ENCODE measurements at places on chromosomes 12 and 14. TPM values are rescaled to one million over a fixed set of nuclear protein-coding genes. Genes with fewer than 3 reads are reported as not detected.

- peak; percentile 46 for DNase-seq
Measured at GRCh38 chr12:121050725-121051124, 11.7 kb upstream of the OASL start.

- DNase-seq, result no peak
Measured at GRCh38 chr14:98594156-98594555, 677.8 kb downstream of the BCL11B start.

DNA sequence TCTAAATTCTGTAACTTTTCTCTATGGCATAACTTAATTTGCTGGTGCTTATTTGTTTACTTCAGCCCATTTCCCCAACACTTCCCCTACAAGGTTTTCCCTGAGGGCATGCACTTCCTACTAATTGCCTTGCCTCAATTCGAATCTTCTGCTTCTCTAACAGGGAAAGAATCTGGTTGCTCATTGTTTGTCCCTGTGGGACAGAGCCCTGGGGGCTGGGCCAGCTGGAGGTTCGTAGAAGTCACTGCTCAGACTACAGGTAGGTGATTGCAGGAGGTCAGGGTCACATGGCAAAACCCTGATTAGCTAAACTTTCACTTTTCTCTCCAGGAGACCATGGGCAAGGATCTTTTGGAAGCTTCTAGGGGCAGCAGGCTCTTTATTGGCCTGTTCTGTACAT is 72.0 kb downstream of the ZFC3H1 start:
- DNase-seq, result peak; percentile 85

DNA sequence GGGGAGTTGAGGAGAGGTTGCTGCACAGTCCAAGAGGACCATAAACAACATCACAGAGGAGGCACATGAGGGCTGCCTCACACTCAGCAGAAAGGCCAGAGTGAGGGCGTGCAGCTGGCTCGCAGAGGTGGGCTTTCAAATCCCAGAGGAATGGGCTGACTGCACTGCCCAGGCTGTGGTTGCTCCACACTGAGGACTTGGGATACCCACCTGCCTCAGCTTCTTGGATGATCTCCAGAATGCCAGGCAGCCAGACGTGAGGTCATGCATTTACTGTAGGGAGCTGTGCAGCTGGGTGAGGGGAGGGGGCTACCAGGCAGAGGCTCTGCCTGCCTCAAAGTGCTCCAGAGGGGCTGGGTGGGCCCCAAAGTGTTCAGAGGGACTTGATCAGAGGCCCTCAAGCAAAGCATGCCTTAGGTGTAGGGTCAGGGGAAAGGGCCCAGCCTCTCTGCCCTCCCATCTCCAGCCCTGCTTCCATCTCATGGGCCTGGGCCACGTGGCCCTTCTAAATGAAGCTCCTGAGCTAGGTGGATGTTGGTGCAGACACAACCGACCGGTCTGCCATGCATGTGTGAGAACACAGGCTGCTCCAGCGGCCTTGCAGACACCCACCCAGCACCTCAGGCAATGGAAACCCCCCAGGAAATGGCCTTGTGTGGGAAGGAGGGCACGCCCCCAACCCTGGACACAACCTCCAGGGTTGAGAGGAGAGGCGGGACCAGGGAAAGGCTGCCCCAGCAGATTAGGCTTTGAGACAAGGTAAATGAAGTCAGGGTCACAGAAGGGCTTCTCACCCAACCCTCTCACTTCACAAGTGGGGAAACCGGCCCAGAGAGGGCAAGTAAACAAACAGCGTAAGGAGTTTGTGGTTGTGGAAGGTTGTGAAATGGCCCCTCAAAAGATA is 90.8 kb downstream of the NTF3 start:
- DNase-seq, result peak; percentile 38

- no peak for DNase-seq
Measured at GRCh38 chr14:68616221-68616902, 176.5 kb downstream of the ZFP36L1 start.

- DNase-seq, result no peak
Measured at GRCh38 chr12:1199700-1200099, 208.7 kb downstream of the ERC1 start.

GRCh38 chr12:29241821-29242591 is 92.9 kb downstream of the FAR2 start:
- peak; percentile 81 for DNase-seq

DNA sequence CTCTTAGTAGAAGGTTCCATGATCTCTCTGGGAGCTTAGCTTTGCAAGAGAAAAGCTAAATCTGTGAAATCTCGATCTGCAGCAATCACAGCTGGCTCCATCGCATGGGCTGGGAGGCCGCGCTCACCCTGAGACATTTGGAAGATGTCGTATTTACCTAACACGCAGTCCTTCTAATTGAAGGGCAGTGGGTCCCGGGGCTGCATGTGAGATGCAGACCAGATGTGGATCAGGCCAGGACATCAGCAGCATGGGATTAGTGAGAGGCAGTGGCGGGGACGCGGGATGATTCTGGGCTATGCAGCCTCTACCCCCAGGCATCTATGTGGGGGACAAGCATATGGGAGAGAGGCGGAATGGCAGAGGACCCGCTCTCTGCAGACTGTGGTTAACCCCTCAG is 312.4 kb upstream of the RTL1 start:
- DNase-seq, result no peak

DNA sequence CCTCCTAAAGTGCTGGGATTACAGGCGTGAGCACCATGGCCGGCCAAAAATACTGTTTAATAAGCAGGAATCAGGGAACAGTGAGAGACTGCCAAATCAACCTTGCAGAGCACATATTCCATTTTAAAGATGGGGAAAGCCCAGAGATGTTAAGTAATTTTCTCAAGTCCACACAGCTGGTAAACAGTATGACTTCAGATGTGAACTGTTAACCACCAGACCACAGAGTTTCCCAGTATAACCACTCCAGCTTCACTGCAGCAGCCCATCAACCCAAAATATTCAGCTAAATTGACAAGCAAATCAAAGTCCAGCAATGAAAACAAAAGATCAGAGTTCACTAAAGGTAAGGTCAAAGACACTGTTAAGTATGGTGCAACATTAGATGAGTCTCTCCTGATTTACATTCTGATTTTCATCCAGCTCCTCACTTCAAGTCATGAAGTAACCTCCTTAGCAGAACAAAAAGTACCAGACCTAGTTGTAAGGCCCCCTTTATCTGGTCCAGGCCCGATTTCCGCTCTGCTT is 82.1 kb downstream of the TRAFD1 start:
- DNase-seq, result no peak

DNA sequence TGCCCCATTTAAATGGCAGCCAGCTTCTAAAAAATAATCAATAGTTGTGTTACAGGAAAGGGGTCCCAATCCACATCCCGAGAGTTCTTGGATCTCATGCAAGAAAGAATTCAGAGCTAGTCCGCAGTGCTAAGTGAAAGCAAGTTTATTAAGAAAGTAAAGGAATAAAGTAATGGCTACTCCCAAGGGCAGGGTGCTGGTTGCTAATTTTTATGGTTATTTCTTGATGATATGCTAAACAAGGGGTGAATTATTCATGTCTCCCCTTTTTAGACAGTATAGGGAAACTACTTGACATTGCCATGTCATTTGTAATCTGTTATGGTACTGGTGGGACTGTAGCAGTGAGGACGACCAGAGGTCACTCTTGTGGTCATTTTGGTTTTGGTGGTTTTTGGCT is 591.3 kb downstream of the LRFN5 start:
- DNase-seq, result no peak

- DNase-seq, result no peak
Measured at GRCh38 chr12:80814453-80814852, 97.7 kb downstream of the MYF5 start.

The BBS10 gene
- 10.1 TPM for total RNA-seq

DNA sequence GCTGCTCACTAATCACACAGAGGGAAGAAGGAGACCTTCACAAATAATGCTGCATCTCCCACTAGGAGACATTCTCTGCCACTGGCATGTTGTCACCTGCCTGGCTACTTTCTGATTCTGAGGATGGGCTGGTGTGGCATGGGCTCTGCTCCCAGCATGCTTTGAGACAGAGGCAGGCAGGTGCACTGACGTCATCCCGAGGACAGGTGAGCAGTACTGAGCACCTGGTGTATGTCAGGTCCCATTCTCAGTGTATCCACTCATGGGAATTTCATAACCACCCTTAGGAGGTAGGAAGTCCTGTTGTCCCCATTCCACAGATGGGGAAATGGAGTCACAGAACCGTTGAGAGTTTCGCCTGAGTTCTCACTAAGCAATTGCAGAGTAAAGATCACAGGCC is 597.9 kb downstream of the VRK1 start:
- DNase-seq, result no peak

The SIX1 gene
- 0.41 TPM for total RNA-seq

The CLEC9A gene
- total RNA-seq, result not detected

- DNase-seq, result peak; percentile 80
Measured at GRCh38 chr12:77754086-77754485, 76.6 kb upstream of the NAV3 start.

The IL31 gene
- not detected for total RNA-seq

The KLRK1 gene
- not detected for total RNA-seq

The SYNDIG1L gene
- total RNA-seq, result 2.7 TPM

DNA sequence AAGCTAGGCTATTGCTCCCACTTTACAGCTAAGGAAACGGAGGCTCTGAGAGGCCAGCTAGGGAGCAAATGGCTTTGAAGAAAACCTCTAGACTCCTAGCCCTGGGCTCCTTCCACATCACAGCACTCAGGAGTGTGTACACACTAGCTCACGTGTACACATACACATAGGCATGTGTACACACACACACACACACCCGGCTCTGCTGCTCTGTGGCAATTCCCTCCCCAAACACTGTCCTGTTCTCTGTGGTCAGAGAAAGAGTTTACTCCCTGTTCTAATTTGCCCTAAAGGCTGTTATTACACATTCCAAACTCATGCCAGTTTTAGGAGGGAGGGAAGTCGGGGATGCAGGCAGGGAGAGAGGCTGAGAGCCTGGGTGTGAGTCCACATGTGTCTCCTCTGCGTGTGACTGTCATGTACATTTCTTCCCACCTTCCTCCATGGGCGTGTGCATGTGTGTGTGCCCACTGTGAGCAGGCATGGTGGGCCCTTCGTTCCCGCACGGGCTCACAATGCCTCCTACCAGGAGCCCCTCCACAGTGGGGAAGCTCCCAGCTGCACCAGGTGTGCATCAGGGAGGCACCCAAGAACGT is 14.2 kb downstream of the TRPV4 start:
- no peak for DNase-seq

DNA sequence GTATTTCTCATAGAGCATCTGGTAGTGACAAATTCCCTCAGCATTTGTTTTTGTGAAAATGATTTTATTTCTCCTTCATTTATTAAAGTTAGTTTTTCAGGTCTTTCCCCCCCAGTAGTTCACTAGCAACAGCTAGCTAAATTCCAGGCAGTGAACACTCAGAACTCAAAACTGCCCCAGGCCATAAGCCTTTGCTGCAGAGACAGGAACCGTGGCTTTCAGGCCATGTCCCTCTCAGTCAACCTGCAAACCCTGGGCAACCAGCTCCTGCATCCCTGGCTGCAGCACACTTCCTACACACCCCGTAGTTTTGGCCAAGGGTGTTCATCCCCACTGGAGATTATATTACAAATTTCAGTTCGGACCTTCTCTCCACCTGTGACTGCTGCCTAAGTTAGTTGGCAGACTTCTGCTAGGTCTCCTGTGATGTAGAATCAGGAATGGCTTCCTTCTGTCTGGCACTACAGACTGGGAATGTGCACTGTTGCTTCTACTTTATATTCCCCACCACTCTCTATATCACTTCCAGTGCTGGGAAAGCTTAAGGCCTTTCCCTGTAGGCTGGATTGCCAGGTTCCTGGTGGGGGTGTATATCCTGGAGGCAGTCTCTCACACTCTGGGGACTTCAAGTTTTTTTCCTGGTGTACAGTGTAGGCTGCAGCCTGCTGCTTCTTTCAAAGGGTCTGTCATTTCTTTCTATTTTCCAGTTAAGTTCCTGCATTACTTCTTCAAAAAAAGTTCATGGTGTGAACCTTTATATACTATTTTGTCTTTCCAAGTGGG is 924.4 kb upstream of the LRFN5 start:
- no peak for DNase-seq

DNA sequence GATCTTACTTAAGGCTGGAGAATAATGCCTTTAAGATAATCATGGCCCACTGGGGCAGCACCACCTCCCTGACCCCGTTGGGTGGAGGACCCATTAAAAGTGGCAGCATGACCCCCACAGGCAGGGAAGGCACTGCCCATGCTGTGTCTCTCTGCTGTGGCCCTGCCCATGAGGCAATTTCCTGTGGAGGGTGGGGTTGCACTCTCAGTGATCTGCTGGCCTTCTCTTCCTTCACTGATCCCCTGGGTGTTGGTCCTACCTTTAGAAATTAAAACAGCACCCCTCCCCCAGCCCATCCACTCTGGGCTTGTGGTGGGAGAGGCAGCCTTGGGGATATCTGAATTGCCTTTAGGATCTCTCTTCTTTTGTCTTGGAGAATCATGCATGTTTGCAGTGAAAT is 17.3 kb downstream of the KLRK1 start:
- peak; percentile 41 for DNase-seq

DNA sequence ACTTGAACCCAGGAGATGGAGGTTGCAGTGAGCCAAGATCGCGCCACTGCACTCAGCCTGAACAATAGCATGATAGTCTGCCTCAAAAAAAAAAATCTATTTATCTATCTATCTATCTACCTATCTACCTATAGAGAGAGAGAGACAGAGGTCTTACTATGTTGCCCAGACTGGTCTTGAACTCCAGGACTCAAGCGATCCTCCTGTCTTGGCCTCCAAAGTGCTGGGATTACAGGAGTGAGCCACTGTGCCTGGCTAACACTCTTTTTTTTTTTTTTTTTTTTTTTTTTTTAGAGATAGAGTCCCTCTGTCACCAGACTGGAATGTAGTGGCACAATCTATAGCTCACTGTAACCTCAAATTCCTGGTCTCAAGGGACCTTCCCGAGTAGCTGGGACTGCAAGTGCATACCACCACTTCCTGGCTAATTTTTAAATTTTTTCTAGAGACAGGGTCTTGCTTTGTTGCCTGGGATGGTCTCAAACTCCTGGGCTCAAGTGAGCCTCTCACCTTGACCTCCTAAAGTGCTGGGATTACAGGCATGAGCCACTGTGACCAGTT is 1.9 kb downstream of the FAM186A start:
- DNase-seq, result no peak

GRCh38 chr12:32669584-32669983 is 9.5 kb upstream of the DNM1L start:
- no peak for DNase-seq

DNA sequence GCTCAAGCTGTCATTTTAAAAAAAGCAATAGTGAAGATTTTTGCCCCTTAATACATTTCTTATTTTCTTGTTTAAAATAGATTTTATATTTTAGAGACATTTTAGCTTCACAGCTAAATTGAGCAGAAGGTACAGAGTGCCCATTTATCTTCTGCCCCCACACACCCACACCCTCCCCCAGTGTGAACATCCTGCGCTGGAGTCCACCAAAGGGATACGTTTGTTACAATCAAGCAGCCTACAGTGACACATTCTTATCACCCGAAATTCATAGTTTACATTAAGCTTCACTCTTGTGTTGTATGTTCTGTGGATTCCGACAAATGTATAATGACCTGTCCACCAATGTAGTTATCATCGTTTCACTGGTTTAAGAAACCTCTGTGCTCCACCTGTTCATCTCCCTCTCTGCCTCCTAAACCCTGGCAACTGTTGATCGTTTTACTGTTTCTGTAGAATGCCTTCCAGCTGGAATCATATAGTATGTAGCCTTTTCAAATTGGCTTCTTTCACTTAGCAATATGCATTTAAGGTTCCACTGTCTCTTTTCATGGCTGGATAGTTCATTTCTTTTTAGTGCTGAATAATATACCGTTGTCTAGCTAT is 91.0 kb upstream of the TRAF3 start:
- DNase-seq, result no peak

Measured in endodermal cell (in vitro differentiated cells).